ENCODE measurements at places on chromosomes 6 and 20.

- no peaks in the 10 kb centered on the region for H3K27me3 ChIP-seq
- no peaks in the 10 kb centered on the region for H3K36me3 ChIP-seq
These were observed 55.9 kb downstream of the PIGU start for GRCh38 chr20:34621036-34621343.

- no peaks in the 10 kb centered on the region for H3K27me3 ChIP-seq
- no peak overlapping the region for H3K27ac ChIP-seq
- DNase-seq, result no peak
- no peaks in the 10 kb centered on the region for H3K36me3 ChIP-seq
- H3K4me3 ChIP-seq, result no peak overlapping the region
- no peaks in the 10 kb centered on the region for H3K4me1 ChIP-seq
These were observed 9.7 kb upstream of the ARHGAP18 start for GRCh38 chr6:129719692-129720091.

GRCh38 chr6:27591699-27592480, 119.0 kb upstream of the ZNF184 start:
- peak; percentile 55 for DNase-seq
- no peak overlapping the region for H3K27ac ChIP-seq
- peak overlapping the region; percentile 50 for H3K4me3 ChIP-seq
- peaks cover 21% of the 10 kb centered on the region for H3K27me3 ChIP-seq
- H3K36me3 ChIP-seq, result no peaks in the 10 kb centered on the region
- H3K4me1 ChIP-seq, result no peaks in the 10 kb centered on the region

DNA sequence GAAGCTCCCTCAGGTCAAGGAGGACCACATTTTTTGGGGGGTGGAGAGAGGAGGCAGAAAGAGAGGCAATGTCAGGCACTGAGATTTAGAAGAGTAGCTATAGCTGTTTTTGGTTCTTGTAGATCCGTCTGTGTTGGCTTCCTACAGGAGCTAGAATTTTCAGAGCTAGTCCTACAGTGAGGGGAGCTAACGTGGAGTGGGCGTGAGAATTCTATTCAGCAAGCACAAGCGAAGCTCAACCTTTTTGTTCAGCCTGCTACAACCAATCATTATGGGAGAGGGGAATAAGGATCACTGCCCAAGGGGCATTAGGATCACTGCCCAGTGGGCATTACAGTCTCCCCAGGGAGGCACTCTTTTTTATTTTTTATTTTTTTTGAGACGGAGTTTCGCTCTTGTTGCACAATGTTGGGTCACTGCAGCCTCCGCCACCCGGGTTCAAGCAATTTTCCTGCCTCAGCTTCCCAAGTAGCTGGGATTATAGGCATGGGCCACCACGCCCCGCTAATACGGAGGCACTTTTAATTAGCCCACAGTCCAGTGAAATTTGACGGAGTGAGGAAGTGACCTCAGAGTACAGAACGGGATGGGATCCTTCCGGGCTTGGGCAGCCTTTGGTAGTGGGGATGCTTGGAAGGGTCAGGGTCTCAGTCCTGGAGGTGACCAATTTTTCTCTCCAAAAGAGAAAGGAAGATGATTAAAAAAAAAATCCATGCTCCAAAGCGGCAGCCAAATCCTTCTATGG, 1.1 kb upstream of the PANK2 start:
- peaks cover 21% of the 10 kb centered on the region for H3K4me1 ChIP-seq
- no peaks in the 10 kb centered on the region for H3K27me3 ChIP-seq
- peak overlapping the region; percentile 73 for H3K4me3 ChIP-seq
- H3K27ac ChIP-seq, result peak overlapping the region; percentile 94
- DNase-seq, result no peak

DNA sequence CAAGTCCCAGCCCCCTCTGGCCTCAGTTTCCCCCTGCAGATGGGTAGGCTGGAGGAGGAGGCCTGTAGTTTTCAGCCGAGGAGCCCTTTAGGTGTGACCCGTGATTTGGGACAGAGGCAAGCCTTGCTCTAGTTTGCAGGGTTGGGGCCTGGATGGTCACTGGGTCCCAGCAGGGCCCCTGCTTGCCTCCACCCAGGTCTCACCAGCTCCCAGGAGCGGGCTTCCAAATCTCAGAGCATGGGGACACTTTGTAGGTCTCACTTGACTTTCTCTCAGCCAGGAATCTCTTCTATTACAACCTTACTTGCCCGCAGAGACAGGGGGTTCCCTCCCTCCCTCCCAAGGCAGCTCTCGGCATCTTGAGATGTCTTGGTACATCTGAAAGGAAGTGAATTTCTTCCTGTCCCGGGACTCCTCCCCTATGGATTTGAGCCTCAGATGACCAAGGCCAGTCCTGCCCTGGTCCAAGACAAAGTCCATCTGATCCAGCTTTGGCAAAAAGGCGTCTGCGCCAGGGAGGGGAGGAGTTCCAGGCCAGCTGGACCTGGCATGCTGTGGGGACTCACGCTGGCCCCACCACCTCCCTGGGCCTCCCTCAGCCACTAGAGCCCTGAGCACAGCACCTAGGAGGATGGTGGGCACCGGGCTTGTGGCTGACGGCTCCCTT, 47.4 kb downstream of the SRC start:
- H3K4me3 ChIP-seq, result no peak overlapping the region
- no peak for DNase-seq
- H3K4me1 ChIP-seq, result peaks cover 23% of the 10 kb centered on the region
- no peaks in the 10 kb centered on the region for H3K36me3 ChIP-seq

- peak overlapping the region; percentile 78 for H3K27ac ChIP-seq
- peaks cover 44% of the 10 kb centered on the region for H3K4me1 ChIP-seq
- no peaks in the 10 kb centered on the region for H3K36me3 ChIP-seq
- no peak for DNase-seq
- H3K27me3 ChIP-seq, result no peaks in the 10 kb centered on the region
These were observed 2.2 kb upstream of the NNAT start for GRCh38 chr20:37518606-37519507.

GRCh38 chr6:146865756-146866379, 267.1 kb downstream of the ADGB start:
- H3K27me3 ChIP-seq, result no peaks in the 10 kb centered on the region
- no peak overlapping the region for H3K27ac ChIP-seq
- no peaks in the 10 kb centered on the region for H3K4me1 ChIP-seq
- no peak for DNase-seq
- H3K4me3 ChIP-seq, result no peak overlapping the region
- no peaks in the 10 kb centered on the region for H3K36me3 ChIP-seq

GRCh38 chr20:3728876-3729275, 3.6 kb upstream of the HSPA12B start:
- no peak overlapping the region for H3K27ac ChIP-seq
- no peak overlapping the region for H3K4me3 ChIP-seq
- H3K4me1 ChIP-seq, result peaks cover under 1% of the 10 kb centered on the region
- H3K36me3 ChIP-seq, result no peaks in the 10 kb centered on the region

DNA sequence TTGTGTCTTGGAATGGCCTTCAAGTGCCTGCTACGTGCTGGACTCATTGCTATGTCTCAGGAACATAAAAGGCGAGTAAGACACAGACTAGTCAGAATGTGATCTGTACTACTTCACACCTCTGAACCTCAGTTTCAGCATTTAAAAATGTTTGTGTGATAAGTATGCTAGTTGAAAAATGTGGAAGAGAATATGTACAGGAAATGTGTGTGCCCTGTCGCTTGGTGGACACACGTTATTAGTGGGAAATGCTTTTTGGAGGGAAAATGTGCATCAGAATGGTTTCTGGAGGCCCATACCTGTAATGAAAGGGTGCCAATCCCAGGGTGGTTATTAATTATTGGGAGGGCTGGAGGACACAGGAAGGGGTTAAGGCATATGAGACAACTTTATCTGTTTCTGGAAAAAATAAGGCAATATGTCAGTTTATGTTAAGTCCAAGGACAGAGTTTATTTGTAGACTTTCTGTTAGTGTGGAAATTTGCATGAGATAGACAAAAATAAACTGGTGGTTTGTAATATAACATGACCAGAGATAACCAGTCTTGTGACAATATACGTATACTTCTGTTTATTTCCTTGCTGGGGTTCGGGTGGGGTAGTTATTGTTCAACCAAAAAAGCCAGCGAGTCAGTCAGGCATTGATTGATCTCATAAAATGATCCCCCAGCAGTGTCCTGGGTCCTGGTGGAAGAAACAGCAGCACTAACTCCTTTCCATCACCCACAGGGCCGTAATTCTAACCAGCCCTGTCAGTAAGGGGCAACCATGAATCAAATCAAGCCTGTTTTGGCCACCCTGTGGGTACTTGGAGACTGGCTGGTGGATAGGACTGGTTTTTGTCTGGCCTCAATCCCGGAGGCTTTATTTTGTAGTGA, 117.9 kb downstream of the JARID2 start:
- H3K36me3 ChIP-seq, result no peaks in the 10 kb centered on the region
- H3K4me1 ChIP-seq, result peaks cover 40% of the 10 kb centered on the region
- DNase-seq, result no peak
- H3K27me3 ChIP-seq, result no peaks in the 10 kb centered on the region

- no peaks in the 10 kb centered on the region for H3K36me3 ChIP-seq
- no peaks in the 10 kb centered on the region for H3K27me3 ChIP-seq
- H3K4me1 ChIP-seq, result no peaks in the 10 kb centered on the region
These were observed 31.6 kb downstream of the SASH1 start for GRCh38 chr6:148374040-148374774.

DNA sequence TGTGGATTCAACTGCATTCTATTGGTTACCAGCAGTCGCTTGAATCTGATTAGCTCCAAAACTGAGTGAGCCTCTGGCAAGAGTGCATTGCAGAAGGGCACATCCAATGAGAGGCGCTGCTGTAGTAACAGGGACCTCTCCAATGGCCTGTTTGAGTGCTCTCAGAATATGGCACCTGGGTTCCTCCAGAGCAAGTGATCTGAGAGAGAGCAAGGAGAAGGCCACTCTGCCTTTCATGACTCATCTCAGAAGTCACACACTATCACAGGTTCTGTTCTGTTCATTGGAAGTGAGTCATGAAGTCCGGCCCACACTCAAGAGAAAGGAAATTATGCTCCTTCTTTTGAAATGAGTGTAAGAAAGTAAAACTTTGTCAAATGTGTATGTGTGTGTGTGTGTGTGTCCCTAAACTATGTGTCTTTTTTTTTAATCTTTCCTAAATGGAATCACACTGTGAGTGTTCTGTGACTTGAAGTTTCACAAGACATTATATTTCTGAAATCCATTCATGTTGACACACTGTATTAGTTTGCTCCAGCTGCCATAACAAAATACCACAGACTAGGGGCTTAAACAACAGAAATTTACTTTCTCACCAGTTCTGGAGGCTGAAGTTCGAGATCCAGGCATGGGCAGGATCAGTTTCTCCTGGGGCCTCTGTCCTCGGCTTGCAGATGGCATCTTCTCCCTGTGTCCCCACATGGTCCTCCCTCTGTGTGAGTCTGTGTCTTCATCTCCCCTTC, 138.3 kb upstream of the CDYL start:
- H3K4me3 ChIP-seq, result no peak overlapping the region
- H3K4me1 ChIP-seq, result no peaks in the 10 kb centered on the region
- H3K27ac ChIP-seq, result no peak overlapping the region

DNA sequence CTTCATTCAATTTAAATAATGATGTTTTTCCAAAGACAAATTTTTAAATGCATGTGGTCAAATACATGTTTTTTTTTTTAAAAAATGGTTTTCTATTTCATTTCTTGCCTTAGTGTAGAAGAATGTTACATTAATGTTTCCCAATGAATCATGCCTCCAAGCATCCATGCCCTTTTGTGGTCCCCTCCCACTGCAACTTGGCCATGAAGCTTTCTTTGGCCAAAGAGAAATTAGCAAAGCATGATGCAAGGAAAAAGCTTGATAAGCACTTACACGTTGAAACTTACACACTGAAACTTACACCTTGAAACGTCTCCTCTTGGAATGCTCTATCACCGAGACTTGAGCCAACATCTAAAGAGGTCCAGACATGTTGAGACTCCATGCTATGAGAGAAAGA, 93.0 kb upstream of the ELOVL5 start:
- H3K4me3 ChIP-seq, result no peak overlapping the region
- H3K36me3 ChIP-seq, result no peaks in the 10 kb centered on the region
- no peak overlapping the region for H3K27ac ChIP-seq
- no peak for DNase-seq
- H3K4me1 ChIP-seq, result peaks cover 4% of the 10 kb centered on the region

GRCh38 chr6:161033667-161034066, 42.1 kb downstream of the MAP3K4 start:
- no peak for DNase-seq
- no peak overlapping the region for H3K27ac ChIP-seq
- H3K36me3 ChIP-seq, result no peaks in the 10 kb centered on the region
- H3K4me1 ChIP-seq, result no peaks in the 10 kb centered on the region
- H3K4me3 ChIP-seq, result no peak overlapping the region

DNA sequence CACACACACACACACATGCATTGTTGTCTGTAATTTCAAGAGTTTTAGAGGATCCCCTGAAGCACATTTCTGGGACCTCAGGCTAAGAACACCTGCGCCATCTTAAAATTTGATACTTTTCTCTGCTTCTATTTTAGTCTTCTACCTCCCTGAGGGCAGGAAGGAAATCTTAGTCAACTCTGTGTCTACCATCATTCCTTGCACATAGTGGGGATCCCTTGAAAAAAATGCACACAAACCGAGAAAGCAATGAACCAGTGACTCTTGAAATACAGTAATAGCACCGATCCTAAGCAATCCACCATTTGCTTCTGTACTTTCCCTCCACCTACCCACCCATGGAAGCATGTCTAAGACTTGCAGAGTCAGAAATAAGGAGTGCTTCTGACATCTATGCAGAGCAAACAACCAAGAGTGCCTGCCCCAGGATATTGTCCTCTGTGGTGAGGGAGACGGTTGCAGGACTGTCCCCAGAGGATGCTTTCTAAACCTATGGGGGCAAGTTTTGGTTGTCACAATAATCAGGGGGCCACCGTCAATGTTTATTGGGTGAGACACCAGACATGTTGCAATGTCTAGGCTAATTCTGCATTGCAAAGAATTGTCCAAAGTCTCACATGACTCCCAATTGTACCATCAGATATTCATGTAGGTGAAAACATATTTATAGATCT, 208.0 kb upstream of the TAB2 start:
- H3K4me3 ChIP-seq, result no peak overlapping the region
- H3K36me3 ChIP-seq, result no peaks in the 10 kb centered on the region
- H3K27me3 ChIP-seq, result no peaks in the 10 kb centered on the region
- no peak for DNase-seq
- H3K27ac ChIP-seq, result no peak overlapping the region
- no peaks in the 10 kb centered on the region for H3K4me1 ChIP-seq

DNA sequence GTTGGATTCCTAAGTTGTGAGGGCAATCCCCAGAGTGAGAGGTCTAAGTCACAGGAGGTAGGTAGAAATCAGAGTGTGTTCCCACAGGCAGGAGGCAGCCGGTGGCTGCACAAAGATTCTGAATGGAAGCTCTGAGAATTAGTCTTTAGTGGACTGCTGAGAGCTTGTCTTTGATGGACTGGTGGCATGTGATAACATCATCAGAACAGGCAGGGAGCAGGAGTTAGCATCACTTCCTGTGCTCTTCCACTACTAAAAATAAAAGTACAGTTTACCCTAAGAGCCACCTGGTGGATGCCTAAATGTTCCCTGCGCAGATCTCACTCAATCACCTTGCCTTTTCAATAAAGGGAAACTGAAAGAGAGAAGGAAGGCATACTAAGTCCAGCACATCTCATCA, 294.6 kb upstream of the POU3F2 start:
- H3K27me3 ChIP-seq, result no peaks in the 10 kb centered on the region
- DNase-seq, result no peak
- no peaks in the 10 kb centered on the region for H3K4me1 ChIP-seq
- no peaks in the 10 kb centered on the region for H3K36me3 ChIP-seq
- no peak overlapping the region for H3K27ac ChIP-seq

Data from hepatocyte (in vitro differentiated cells).